ENCODE measurements at places on chromosomes 7 and 10. TPM values are rescaled to one million over a fixed set of nuclear protein-coding genes. Genes with fewer than 3 reads are reported as not detected.

Gene CPN1
- not detected for total RNA-seq

Gene CCL24
- not detected for total RNA-seq

Gene IFIT1B
- total RNA-seq: under 0.01 TPM

Gene PILRA
- total RNA-seq: 4.4 TPM

Gene FAM131B
- total RNA-seq: 3.9 TPM
